ENCODE measurements at places on chromosomes 7 and 10. TPM values are rescaled to one million over a fixed set of nuclear protein-coding genes. Genes with fewer than 3 reads are reported as not detected.

DNA sequence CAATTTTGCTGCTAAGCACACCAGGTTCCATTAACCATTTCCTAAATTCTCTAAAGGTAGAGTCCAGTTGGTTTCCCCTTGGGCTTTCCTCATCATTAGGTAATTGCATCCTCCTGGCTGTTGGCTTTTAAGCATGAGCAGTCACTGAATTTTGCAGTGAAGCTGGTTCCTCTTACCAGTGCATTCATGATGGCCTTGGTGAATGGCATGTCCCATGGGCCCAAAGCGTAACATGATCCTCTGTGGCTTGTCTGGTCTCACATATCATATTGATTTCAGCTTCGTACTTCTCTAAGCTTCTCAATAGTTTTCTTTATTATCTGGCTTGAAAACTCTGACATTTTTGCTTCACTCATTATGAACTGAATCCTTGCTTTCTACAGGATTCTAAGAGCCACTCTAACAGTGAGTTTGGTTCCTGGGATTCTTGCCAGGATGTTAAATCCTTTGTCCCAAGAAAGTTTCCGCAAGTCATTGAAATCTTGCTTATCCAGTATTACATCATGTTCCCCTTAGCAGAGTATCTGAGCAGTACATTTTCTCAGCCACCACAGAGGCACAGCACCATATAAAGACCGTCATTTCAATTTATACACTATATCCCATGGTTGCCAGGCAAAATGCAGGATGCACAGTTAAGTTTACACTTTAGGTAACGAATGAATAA, 134.2 kb downstream of the PTN start:
- DNase-seq = peak; percentile 25

- peak; percentile 37 for DNase-seq
Measured at GRCh38 chr10:59808896-59809643, 55.8 kb upstream of the MRLN start.

- no peak for DNase-seq
Measured at GRCh38 chr10:125550362-125550761, 132.6 kb downstream of the TEX36 start.

The FAM131B gene
- 3.4 TPM for total RNA-seq
